ENCODE measurements at places on chromosomes 1 and 21.

DNA sequence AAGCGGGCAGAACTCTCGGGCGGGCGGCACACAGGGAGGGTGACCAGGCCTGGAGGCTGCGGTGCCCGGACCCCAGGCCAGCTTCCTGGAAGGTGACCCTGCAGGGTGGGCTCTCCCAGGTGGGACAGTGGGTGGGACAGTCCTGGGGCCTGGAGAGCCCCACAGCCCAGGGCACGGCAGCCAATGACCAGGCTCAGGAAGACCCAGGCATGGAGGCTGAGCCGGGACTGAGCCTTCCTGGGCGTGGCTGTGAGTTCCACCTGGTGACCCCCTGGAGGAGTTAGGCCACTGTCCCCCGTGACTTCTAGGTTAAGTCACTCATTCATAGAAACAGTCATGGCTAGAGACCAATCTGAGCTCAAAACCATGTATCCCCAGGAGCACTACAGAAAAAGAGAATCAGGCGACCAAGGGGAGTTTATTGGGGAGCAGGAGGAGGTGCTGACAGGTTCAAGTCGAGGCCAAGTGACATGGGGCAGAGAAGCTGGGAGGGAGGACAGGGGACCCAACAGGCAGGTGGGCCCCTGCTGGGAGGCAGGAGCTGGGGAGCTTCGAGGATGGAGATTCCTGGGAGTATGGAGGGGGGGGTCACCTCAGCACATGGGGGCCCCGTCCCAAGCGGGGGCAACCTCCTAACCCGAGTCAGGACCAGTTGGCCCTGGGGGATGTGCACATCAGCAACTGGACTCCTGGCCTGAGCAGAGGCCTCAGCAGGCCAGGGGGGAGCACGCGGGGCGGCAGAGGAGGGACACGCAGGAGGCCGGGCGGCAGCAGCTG is 1.2 kb downstream of the KRTAP10-5 start:
- no peak for DNase-seq

DNA sequence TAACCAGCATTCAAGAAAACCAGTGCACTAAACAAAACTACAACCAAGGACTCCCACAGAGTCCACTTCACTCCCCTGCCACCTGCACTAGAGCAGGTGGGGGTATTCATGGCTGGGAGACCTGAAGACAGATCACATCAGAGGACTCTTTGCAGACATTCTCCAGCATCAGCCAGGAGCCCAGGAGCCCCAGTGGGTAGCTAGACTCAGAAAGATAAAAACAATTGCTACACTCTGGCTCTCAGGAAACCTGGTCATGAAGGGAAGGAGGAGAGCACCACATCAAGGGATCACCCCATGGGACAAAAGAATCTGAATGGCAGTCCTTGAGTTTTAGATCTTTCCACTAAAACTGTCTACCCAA is 472.1 kb downstream of the PLPP3 start:
- no peak for DNase-seq

GRCh38 chr1:152348447-152348846 is 11.4 kb downstream of the FLG2 start:
- DNase-seq: no peak

DNA sequence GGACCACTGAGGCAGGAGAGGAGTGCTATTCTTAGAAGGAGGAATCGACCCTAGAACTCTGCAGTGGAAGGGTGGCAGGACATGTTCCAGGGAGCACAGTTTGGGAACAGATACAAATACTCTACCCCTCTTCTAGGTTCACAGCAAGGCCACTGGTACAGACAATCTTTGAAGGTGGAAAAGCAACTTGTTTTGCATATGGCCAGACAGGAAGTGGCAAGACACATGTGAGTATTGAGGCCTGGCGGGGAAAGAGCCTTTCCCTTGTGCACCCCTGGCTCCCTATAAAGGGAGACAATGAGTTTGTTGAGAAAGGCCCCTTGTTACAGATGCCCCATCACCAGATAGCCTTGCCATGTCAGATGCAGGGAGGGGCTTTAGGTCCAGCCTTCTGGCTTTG is 17.8 kb downstream of the KIF2C start:
- DNase-seq: no peak

DNA sequence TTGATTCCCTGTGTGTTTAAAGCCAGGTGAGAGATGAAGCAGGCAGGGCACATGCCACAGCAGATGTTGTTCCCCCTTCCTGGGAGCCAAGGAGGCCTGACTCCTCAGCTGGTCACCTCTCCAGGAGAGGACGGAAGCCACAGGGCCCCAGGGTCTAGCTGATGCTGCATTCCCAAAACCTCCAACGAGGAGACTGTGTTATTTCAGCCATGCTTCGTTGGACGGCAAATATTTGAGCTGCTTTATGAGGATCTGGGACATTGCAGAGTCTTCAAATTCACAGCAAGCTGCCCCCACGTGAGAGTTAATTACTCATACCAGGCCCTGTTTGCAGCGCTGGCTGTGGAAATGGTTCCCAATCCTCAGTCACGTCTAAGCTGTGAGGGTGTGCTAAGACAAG is 85.3 kb downstream of the CDC7 start:
- no peak for DNase-seq

DNA sequence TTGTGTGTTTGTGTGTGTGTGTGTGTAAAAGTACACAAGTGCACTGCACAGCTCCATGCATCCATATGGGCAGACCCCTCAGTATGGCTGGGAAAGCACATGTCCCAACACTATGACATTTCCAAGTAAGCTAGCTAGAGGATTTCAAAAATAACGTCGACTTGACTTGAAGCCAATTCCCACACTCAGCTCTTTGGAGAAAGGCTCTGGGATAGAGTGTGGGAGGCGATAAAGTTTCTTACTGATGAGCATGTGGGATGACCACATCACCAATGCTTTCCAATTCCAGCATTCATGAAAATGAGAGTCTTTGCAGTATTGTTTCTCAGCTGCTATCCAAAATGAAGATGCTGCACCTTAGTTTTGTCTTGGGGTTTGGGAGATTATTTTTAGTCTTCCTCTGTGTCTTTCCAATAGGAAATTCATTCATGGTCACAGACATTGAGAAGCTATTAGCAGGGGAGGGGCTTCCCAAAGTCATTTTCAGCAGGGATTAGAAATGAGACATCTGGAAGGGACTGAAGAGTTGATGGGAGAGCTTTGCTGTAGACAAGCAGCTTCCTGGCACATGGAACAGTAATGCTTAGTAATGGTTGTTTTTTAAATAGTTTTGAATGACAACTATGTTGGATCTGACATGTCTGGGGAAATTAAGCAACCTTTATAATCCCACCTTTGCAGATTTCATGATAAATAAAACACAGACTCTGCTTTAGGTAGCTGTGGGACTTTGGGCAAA is 143.5 kb downstream of the ASTN1 start:
- no peak for DNase-seq

DNA sequence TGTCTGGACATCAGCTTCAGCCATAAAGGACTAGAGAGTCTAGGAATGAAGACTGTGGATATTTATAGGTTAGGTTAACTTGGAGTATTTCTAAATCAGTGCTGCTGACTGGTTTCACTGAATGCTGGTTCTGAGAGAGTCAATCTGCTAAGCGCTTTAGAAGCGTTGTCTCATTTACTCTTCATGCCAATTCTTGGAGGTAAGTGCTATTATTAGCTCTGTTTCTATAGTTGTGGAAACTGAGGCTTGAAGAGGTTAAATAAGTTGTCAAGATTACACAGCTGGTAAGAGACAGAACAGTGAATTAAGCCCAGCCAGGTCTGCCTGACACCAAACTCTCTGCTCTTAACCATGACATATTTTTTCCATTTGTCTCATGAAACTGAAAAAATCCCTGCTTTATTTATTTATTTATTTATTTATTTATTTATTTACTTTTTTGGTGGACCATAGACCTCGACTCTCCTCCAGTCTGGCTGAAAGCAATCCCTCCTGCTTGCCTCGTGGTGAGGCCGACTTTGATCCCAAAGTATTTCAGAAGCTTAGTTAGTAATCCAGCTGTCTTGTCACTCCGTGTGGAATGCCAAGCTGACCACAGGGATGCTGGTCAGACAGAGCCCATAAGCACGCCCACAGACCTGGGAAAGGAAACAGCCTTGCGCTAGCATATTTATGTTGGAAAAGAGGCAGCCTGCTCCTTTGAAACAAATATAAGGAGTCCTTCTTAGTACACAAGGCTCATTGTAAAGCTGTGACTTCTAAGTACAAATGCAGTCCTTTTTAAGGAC is 16.9 kb downstream of the NTMT2 start:
- no peak for DNase-seq

DNA sequence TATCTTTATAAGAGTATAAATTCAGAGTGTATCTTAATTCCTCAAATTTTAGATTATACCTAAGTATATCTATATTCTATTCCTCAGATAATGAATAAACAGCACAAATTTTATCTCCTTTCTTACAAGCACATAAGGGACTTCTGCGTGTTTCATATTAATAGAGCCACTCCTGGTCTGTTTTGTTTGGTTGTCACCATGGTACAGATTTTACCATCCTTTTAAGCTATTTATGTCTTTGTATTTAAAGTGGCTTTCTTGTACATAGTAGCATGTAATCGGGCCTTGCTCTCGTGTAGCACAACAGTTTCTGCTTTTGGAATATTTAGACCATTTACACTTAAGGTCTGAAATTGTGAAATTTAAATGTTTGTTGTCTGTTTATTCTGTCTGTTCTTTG is 52.6 kb upstream of the SLC35A3 start:
- DNase-seq: no peak

- no peak for DNase-seq
Measured at GRCh38 chr1:8252266-8252951, 65.5 kb upstream of the SLC45A1 start.

DNA sequence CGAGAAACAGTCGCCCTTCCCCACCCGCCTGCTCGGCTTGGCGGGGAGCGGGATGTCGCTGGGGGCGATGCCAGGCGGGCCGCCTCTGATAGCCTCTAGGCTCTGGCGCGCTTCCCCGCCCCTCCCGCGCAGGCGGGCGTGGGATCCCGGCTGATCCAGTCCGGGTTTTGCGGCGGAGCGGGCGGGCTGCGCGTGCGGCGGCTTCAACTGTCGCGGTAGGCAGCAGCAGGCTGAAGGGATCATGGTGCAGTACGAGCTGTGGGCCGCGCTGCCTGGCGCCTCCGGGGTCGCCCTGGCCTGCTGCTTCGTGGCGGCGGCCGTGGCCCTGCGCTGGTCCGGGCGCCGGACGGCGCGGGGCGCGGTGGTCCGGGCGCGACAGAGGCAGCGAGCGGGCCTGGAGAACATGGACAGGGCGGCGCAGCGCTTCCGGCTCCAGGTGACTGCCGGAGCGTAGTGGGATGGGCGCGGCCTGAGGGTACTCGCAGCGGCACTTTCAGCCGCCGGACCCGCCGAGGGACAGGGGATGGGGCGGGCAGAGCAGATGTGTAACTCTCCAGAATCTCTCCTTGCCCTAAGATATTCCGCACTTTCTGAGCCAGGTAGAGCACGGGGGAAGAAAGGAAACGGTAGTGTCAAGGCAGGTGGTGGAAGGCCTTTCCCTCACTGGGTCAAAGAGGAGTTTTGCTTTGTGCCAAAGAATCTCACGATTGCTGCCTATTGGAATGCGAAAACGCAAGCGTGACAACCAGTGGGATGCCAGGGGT is at the start of gene FAAH:
Gene FAAH, plus strand, starts transcription at position 210 of the 764 bp plus-strand sequence. Its CDS starts 32 bp downstream, at position 242.
- DNase-seq: no peak

DNA sequence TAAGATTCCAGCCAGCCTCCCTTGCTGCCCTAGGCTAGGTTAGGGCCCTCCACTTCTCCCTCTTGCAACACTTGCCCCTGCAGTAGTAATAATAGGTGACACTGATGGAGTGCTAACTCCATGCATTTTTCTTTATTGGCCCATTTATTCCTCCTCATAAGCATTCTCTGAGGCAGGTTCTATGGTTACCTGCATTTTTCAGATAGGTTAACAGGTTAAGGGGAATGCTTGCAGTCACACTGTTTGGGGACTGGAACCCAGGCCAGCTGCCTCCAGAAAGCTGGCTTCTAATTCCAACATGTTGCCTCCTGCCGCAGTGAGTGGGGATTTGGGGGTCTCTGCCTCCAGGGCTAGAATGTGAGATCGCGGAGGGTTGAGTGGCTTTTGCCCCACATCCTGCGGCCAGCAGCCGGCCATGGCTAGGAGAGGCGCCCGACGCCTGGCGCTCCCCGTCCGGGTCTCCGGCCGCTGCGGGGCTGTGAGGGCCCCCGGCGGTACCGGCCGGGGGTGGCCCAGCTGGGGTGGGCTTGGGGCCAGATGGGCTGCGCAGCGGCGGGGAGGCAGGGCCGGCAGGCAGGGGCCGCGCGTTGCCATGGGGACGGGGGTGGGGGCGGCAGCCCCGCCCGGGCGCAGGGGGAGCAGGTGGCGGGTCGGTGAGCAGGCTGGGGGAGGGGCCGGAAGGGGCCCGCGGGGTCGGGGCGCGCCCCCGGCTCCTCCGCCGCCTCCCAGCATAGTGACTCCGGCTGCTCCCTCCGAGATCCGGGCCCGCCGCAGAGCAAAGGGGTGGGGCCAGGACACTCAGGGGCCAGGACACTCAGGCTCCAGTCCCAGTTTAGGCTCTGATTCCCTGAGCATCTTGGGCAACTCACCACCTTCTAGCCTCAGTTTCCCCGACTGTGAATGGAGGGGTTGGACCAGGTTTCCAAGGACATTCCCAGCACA is 68.4 kb upstream of the SSBP3 start:
- peak; percentile 34 for DNase-seq

GRCh38 chr1:198763298-198763714 is 124.5 kb downstream of the PTPRC start:
- no peak for DNase-seq

DNA sequence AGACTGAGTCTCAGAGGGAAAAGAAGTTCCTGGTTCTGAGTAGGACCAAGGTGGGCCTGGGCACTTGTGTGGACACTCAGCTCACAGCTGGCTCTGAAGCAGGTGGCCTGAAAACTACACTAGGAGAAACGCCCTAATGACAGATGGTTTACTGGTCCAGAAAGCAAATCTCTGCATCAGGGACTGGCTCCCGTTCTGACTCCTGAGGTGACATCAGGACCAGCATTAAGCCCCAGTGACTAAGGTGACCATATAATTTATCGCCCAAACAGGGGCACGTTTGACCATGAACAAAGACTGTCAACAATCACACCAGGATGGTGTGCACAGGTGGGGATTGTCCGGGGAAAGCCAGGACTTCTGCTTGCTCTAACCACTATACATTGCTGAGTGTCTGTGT is 12.2 kb upstream of the CD34 start:
- DNase-seq: no peak

- DNase-seq: no peak
Measured at GRCh38 chr1:14737561-14738094, 139.1 kb downstream of the KAZN start.

DNA sequence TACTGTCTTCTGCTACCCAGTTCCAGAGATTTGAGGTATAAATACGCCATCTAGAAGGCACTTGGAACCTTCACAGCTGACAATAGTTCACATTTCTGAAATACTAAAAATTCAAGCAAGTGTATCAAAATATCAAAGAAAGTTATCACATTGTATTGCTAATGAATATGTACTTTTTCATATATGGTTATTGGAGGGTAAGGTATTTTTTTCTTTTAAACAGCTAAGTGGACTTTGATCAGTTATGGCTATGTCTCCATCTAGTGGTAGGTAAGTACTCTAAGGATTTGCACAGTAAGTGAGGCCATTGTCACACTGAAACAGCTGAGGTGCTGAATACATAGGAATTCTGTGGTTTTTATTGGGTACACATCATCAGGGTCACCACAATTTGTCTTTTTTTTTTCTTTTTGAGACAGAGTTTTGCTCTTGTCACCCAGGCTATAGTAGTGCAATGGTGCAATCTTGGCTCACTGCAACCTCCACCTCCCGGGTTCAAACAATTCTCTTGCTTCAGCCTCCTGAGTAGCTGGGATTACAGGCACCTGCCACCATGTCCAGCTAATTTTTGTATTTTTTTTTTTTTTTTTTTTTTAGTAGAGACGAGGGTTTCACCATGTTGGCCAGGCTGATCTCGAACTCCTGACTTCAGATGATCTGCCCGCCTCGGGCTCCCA is 49.1 kb upstream of the CR2 start:
- DNase-seq: no peak
